ENCODE measurements at places on chromosomes 5 and 9.

- DNase-seq: no peak
These were observed 12.8 kb upstream of the CAMK4 start for GRCh38 chr5:111211341-111211740.

DNA sequence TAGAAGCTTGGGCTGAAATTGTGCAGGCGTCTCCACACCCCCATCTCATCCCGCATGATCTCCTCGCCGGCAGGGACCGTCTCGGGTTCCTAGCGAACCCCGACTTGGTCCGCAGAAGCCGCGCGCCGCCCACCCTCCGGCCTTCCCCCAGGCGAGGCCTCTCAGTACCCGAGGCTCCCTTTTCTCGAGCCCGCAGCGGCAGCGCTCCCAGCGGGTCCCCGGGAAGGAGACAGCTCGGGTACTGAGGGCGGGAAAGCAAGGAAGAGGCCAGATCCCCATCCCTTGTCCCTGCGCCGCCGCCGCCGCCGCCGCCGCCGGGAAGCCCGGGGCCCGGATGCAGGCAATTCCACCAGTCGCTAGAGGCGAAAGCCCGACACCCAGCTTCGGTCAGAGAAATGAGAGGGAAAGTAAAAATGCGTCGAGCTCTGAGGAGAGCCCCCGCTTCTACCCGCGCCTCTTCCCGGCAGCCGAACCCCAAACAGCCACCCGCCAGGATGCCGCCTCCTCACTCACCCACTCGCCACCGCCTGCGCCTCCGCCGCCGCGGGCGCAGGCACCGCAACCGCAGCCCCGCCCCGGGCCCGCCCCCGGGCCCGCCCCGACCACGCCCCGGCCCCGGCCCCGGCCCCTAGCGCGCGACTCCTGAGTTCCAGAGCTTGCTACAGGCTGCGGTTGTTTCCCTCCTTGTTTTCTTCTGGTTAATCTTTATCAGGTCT, at the start of gene C9orf72:
Gene C9orf72, minus strand, starts transcription at position 564 of the 716 bp plus-strand sequence. CDS start 6,361 bp downstream, outside the sequence.
- DNase-seq: peak; percentile 86

DNA sequence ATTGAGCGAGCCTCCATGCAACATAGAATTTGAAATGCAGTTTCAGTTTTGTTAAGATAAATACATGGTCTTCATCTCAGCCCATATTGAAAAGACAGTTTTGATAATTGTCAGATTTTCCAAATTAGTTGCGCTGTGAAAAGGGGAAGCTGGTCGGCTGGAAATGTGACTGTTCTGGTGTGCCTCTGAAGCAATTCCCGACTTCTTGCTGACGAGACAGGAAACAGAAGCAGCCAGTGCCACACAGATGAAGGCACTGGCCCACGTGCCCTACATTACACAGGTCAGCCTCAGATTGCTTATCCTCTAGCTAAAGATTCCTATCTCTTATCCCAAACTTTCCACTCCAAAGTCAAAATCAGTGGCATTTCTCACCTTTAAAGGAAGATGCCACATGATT, 214.1 kb upstream of the TLE4 start:
- no peak for DNase-seq

GRCh38 chr9:25681266-25681665, 3.0 kb upstream of the TUSC1 start:
- DNase-seq: no peak

DNA sequence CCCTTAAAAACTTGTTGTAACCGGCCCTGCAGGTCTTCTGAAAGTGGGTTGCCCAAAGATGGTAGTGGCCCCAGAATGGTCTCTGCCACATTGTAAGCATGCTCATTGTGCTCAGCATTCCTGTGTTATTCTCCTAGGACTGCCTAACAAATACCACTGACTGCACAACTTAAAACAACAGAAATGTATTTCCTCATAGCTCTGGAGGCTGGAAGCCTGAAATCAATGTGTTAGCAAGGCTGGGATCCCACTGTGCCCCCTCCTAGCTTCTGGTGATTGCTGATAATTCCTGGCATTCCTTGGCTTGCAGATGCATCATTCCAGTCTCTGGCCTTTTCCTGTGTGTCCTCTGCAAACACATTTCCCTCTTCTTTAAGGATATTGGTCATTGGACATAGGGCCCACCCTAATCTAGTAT, 3.4 kb upstream of the GCNT4 start:
- DNase-seq: no peak

DNA sequence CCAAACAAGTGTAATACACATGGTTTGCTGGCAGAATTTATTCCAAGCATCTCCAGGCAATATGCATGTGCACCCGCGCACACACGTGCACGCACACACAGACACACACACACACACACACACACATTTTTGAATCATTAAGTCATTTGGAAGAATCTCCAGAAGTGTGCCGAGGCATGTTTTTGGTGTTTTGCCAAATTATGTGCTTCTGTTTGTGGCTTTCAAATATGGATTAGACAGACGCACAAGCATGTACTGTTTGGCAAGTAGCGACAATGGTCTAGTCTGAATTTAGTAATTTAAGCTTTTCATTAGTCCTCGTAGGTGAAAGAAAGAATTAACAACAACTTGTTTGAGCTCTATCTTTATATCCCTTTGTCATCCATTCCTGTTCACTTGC, 36.7 kb downstream of the NFIB start:
- DNase-seq: no peak

- DNase-seq: no peak
These were observed 43.7 kb downstream of the GLRX start for GRCh38 chr5:95778713-95779436.

- no peak for DNase-seq
These were observed 53.2 kb downstream of the NSG2 start for GRCh38 chr5:174098694-174099093.

GRCh38 chr5:153952893-153953292, 85.8 kb downstream of the FAM114A2 start:
- no peak for DNase-seq

GRCh38 chr5:108753331-108753730, 5.6 kb downstream of the FER start:
- DNase-seq: no peak

DNA sequence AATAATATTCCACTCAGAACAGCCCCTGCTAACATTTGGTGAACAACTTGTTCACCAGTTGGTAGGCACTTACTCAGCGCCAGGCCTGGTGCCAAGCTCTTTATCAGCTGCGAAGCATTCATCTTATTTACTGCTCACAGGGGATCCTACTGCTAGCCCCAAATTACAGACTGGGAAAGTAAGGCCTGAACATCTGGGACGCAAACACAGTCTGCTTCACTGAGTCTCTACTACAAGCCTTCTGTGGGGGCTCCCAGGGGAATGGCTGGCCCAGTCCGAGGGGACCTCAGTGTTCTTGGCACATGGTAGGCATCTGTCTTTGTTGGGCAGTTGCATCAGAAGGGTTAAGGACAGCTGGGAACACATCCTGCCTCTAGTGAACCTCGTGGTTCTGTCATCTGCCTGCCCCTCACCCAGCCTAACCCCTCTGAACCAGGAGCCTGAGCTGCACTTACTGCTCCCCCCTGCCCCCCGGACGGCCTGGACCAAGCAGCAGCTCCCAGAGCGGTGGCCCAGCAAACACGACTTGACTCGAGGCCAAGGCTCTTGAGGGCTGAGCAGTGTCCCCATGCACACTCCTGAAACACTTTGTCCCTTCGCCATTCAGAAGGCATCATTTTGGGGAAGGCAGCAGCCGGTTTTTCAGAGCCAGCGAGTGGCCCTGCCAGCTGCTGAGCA, at the start of gene PHYHD1:
Gene PHYHD1, plus strand, starts transcription at position 602 of the 678 bp plus-strand sequence. CDS start 1,342 bp downstream, outside the sequence.
- no peak for DNase-seq

DNA sequence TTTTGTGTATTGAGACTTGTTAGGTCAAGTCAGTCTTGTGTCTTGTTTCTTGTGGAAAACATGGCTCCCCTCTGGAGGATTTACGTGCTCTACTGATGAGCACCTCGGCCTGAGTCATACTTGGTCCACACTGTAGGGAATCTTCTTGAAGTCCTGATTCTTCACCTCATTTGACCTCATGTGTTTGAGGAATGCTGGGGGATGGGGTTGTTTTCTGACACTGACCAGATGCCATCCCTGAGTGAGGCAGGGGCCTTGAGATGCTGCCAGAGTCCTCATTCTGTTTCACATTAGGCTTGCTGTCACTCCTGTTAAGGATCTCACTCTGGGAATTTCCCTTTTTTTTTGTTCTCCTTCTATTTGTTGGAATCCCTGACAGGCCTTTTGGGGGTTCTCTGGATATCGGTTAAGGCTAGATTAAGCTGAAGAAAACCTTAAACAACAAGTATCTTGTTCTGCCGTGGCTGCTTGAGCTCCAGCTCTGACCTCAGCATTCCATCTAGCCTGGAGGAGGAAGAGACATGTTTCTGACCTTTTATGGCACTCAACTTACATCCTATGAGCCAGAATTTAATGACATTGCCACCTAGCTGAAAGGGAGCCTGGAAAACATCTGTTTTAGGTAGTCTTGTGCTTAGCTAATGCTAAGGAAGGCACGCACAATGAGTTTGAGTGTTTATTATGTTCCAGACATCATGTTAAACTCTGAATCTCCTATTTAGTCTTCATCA, 20.6 kb downstream of the TCOF1 start:
- DNase-seq: no peak

DNA sequence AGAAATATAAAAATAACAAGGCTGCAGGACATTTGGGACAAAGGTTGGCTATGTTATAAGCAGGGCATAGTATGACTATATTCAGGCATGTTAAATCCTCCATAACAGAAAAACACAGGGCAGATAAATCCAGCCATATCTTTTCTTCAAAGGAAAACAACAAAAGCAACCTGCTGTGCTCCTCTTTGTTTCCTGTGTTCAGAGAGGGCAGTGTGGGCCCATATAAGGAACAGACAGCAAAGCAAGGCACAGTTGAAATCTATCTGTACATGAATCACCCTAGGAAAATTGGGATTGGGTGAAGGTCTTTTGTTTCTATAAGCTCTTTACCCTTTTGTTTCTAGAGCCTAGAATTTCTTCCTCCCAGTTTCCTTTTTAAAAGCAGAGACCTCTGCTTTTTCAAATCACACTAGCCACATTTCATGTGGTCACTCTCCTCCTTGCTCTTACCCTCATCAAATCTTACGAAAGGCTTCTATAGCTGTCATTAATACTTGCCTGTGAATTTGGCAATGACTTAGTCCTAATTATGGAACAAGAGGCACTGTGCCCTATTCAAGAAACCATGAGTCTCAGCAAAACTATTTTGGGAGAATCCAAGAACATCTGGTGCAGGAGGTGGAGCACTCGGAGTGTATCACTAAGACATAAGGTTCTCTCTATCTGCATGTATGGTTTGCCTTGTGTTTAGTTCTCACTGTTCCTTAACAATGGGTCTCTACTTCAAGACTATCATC, 1.8 kb downstream of the GZMA start:
- no peak for DNase-seq

DNA sequence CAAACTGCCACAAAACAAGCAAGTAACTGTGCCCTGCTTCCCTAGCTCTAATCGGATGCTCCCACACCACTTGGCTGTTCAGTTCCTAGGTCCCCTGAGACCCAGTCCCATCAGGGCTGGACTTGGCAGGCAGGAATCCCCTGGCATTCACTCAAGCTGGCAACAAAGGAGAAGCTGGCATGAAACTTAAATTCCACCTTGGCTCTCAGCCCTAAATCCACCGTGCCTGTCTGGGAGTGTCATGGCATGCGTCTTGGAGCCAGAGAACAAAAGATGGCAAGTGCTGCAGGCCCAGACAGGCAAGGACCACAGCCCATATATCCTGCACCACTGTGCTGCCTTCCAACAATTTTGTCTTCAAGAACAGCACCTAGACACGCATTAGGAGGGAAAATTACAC, 38.2 kb downstream of the ETF1 start:
- no peak for DNase-seq

DNA sequence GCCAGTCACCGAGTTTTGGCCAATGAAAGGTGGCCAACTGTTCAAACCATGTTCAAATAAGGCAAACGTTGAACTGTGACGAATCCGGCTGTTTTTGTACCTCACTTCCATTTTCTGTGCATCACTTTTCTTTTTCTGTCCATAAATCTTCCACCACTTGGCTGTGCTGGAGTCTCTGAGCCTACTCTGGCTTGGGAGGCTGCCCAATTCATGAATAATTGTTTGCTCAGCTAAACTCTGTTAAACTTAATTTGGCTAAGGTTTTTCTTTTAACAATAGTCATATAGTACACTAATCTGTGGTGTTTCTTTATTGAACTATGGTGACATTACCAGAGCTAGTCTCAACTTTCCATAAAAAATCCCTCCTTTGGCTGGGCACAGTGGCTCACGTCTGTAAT, 11.3 kb downstream of the NIM1K start:
- DNase-seq: no peak

DNA sequence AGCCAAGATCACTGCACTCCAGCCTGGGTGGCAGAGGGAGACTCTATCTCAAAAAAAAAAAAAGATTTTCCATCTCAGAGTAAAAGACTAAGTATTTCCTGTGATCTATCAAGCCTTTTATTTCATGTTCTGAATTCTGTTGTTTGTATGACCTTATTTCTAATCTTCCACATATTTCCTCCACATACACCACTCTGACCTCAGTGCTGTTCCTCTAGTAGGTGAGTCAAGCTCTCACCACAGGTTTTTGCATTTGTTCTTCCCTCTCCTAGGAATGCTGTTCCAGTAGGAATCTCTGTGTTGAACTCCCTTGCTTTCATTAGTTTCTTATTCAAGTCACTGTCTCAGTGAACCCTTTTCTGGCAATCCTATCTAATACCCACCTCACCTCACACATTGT, 68.1 kb downstream of the INVS start:
- DNase-seq: no peak

DNA sequence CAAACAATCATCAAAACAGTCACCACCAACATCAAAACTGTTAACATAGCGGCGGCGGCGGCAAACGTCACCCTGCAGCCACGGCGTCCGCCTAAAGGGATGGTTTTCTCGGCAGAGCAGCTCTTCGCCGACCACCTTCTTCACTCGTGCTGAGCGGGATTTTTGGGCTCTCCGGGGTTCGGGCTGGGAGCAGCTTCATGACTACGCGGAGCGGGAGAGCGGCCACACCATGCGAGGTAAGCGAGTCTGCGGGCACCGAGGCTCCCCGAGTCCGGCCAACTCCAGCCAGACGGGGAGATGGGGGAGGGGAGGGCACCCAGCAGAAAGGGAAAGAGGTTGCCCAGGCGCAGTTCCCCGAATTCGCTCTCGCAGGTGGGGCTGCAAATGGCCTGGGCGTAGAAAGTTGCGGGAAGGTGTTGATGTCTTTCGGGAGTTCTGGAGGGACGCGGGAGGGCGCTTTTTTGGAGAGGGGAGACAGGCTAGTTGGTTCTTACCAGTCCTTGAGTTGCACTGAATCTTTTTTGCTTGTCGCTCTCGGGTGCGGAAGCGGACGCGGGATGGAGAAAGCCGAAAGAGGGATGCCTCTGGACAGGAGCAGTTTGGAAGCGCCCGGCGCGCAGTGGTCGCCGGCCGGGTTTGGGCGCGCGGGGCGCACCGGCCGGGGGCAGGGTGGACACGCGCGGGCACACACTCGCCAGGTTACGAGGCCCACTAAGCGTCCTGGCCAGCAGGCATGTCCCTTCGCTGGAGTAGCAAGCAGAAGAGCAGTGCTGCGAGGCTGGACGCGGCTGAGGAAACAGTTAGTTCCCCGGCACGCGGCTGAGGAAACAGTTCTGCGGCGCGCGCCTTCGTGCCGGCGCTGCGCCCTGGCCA, 849 bp downstream of the RORB start:
- DNase-seq: no peak

Measured in activated CD4-positive, alpha-beta T cell treated with anti-CD3 and anti-CD28 coated beads, Interleukin-2, amount 50 U/mL, for 1 hour (primary cell).